ENCODE measurements at places on chromosomes 12 and 14. TPM values are rescaled to one million over a fixed set of nuclear protein-coding genes. Genes with fewer than 3 reads are reported as not detected.

- H3K27ac ChIP-seq, result no peak overlapping the region
- H3K4me1 ChIP-seq, result no peaks in the 10 kb centered on the region
- H3K4me3 ChIP-seq, result no peak overlapping the region
- DNase-seq, result no peak
- no peaks in the 10 kb centered on the region for H3K36me3 ChIP-seq
- H3K27me3 ChIP-seq, result peaks cover 9% of the 10 kb centered on the region
Observed at GRCh38 chr12:6062757-6063735, 61.4 kb downstream of the VWF start.

DNA sequence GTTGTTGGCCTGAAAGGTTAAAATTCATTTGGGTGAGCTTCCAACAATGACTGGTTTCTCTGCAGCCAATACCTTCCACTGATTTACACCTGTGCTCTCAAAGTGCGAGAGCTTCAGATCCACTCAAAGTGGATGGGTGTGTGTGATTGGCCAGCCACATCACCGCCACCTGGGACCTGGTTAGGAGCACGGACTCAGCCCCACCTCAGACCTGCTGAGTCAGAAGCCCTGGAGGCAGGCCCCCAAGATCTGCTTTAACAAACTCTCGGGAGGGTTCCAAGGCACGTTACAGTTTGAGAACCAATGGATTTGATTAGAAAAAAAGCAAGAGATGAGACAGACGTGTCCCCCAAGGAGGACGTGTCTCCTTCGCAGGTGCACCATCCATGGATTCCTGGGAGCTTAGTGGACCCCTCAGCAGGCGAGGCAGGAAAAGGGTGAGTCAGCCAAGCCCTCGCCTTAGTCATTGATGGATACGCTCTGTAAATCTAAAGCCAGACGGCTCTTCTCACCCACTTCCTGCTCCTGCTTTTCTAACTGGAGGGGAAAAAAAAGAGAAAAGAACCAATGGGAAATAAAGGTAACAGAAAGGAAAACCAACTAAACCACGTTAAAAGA lies 24.5 kb downstream of the FZD10 start:
- peaks cover 4% of the 10 kb centered on the region for H3K27me3 ChIP-seq
- DNase-seq, result no peak
- no peak overlapping the region for H3K4me3 ChIP-seq
- H3K36me3 ChIP-seq, result no peaks in the 10 kb centered on the region
- no peaks in the 10 kb centered on the region for H3K4me1 ChIP-seq

DNA sequence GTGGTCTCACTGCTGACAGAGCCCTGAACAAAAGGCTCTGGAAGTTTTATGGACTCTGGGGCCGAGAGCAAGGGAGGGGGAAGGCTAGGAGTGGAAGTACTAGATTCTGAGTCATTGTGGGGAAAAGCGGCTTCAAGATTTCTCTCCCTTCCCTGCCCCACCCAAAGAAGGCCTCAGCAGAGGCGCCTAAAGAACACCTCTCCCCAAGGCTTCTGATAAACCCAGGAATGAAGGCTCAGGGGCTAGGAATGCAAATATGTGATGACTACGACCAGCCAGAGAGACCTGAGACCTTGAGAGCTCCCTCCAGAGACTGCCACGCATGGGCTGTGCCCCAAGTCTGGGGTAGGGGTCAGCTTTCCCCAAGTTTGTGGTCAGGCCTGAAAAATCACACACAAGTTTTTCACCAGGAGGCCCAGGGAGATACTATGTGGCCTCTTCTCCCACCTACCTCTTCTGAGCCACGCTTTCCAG lies 130.7 kb upstream of the HIF1A start:
- no peaks in the 10 kb centered on the region for H3K36me3 ChIP-seq
- H3K4me1 ChIP-seq, result peaks cover 41% of the 10 kb centered on the region
- no peak for DNase-seq
- no peaks in the 10 kb centered on the region for H3K27me3 ChIP-seq

- no peaks in the 10 kb centered on the region for H3K27me3 ChIP-seq
- peaks cover under 1% of the 10 kb centered on the region for H3K4me1 ChIP-seq
- peaks cover 5% of the 10 kb centered on the region for H3K36me3 ChIP-seq
- H3K27ac ChIP-seq, result peak overlapping the region; percentile 36
Observed at GRCh38 chr12:27667540-27667939, 28.7 kb upstream of the REP15 start.

- no peak overlapping the region for H3K4me3 ChIP-seq
- DNase-seq, result no peak
- no peaks in the 10 kb centered on the region for H3K4me1 ChIP-seq
Observed at GRCh38 chr12:85617307-85618091, 218.7 kb downstream of the RASSF9 start.

GRCh38 chr12:58883576-58884334 lies 36.5 kb downstream of the LRIG3 start:
- no peak for DNase-seq
- no peak overlapping the region for H3K4me3 ChIP-seq
- H3K27ac ChIP-seq, result no peak overlapping the region

DNA sequence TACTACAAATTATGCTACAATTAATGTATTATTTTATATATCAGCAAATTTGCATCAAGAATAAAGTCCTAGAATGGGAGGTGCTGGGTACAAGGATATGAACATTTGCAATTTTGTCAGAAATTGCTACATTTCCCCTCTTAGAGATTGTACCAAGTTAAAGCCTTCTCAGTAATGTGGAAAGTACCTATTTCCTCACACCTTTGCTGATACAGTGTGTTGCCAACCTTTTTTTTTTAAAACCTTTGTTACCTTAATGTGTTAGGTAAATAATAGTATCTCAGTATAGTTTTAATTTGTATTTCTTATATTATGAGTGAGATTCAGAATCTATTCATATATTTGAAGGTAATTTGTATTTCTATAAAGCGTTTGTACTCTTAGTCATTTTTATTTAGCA lies 95.4 kb upstream of the HIF1A start:
- H3K4me3 ChIP-seq, result no peak overlapping the region
- peaks cover 7% of the 10 kb centered on the region for H3K4me1 ChIP-seq

DNA sequence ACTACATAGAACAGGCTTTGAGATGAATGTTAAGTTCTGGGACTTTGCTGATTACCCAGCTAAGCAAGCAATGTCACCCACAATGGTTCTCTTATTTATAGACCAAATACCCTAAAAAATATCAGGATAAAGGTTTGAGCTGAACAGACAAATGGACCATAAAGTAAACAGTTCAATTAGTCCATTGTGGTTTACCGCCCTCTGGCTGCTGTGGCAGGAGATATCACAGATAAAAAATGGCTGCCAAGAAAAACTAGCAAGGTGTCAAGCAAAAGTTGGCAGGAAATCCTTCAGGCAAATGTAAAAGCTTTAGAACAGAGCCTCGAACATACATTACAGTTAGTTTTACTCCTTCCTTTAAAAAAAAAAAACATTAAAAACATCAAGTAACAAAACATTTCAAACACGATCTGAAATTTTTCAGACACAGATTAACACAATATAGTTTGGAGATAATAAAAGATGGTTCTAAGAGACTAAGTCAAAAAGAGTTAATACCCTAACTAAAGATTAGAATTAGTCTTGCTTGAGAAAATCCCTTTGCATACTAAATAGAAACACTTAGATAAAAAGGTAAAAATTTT lies 41.3 kb downstream of the MED13L start:
- H3K4me1 ChIP-seq, result peaks cover 53% of the 10 kb centered on the region
- peak; percentile 57 for DNase-seq
- H3K27me3 ChIP-seq, result no peaks in the 10 kb centered on the region
- H3K4me3 ChIP-seq, result no peak overlapping the region
- no peaks in the 10 kb centered on the region for H3K36me3 ChIP-seq

- peak overlapping the region; percentile 68 for H3K27ac ChIP-seq
- DNase-seq, result peak; percentile 72
- H3K27me3 ChIP-seq, result no peaks in the 10 kb centered on the region
- no peaks in the 10 kb centered on the region for H3K36me3 ChIP-seq
- H3K4me3 ChIP-seq, result no peak overlapping the region
- H3K4me1 ChIP-seq, result peaks cover 35% of the 10 kb centered on the region
Observed at GRCh38 chr14:104973385-104974145, 4.6 kb downstream of the AHNAK2 start.

The AMDHD1 gene
- total RNA-seq, result 0.20 TPM

The MIA2 gene
- total RNA-seq, result 24.2 TPM

The TAS2R31 gene
- 0.81 TPM for total RNA-seq

The ACSM4 gene
- not detected for total RNA-seq

The FGD4 gene
- 9.8 TPM for total RNA-seq

The CLEC4D gene
- not detected for total RNA-seq
